Stimulated activated CD4-positive, alpha-beta T cell treated with anti-CD3 and anti-CD28 coated beads, Interleukin-4, amount 100 ng/mL, for 24 hours (primary cell): ENCODE measurements at places on chromosomes 3 and 15.

- no peak for DNase-seq
Measured at GRCh38 chr15:26868029-26868685, 1.3 kb downstream of the GABRA5 start.

DNA sequence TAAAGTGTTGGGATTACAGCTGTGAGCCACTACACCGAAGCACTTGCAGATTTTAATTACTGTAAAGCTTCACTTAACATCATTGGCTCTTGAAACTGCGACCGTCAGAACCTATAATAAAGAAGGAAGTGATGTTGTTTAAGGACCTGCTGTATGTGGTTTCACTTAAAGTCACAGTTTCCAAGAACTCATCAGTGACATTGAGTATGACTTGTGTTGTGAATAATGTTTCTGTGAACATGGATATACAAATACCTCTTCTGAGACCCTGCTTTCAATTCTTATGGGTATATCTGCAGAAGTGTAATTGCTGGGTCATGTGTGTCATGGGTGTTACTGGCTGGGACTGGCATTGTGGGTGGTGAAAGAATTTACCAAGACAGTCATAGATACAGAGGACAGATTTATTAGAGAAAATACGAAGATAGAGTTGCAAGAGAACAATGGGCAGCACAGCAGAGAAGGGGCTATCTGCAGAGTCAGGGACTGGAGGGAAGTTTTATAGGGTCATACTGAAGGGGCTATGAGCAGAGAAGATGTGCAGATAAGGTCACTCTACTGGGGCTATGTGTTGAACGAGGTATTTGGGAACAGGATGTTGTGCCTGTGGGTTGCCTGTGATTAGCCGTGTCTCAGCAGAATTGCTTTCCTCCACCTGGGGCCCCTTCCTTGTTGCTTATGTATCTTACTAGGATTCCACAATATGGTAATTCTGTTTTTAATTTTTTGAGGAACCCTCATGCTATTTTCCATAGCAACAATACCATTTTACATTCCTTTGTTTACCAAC lies 4.5 kb downstream of the NDUFB5 start:
- DNase-seq, result peak; percentile 22

DNA sequence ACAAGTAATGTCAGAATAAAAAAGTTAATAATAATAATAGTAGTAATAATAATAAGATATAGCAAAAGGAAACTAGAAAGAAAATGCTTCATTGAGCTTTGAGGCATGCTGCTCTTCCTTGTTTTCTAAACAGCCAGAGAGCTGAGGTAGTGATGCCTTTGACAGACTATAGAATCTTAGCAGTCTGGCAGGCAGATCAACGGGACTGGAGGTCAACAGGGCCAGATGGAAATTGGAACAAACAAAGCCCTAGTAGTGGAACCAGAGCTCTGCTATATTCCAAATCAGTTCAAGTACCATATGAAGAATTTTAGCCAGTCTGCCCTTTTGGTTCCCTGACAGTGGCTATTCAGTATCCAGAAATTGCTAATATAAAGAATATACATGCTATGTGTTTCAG lies 278.6 kb downstream of the NLGN1 start:
- no peak for DNase-seq

- no peak for DNase-seq
Measured at GRCh38 chr3:1082108-1082507, 10.7 kb upstream of the CNTN6 start.

- no peak for DNase-seq
Measured at GRCh38 chr3:139560411-139560810, 20.9 kb upstream of the RBP1 start.

- DNase-seq, result no peak
Measured at GRCh38 chr3:3154879-3155610, 24.4 kb downstream of the CRBN start.

GRCh38 chr15:81388436-81388770 lies 14.4 kb upstream of the TMC3 start:
- no peak for DNase-seq

DNA sequence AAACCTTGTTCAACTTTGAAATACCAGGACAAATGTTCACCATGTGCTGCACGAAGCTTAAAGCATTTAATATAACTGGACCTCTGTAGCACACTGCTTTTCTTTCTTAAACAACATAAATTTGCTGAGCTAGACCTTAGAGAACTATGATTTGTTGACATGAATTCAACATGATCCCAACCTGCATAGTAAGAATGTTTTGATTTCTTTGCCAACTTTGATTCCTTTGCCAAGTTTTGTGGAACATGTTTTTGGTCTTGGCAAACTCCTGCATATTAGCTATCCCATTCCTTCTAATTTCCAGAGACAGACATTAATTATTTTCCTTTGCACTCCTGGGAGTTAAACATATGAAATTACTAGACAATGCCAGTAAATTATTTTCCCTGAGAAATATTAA lies 197.2 kb upstream of the RBMS3 start:
- DNase-seq, result no peak

DNA sequence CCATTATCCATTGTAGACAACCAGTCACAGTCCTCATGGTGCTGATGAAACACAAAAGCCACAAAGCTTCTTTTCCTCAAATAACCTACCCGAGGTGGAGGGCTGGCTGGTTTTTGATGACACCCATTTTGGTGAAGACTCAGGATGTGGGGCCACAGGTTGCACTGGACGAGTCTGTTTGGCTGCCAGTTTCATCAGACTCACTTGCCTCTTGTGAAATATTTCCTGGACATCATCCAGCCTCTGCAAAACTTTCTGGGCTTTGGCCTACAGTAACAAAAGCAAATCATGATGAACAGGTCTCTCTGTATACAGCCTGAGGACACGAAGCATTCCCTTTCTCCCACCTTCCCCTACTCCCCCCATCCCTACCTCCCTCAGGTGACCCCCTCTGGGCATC lies 42.2 kb downstream of the B3GNT5 start:
- no peak for DNase-seq

GRCh38 chr3:72255191-72255590 lies 470.2 kb upstream of the PROK2 start:
- DNase-seq, result no peak

DNA sequence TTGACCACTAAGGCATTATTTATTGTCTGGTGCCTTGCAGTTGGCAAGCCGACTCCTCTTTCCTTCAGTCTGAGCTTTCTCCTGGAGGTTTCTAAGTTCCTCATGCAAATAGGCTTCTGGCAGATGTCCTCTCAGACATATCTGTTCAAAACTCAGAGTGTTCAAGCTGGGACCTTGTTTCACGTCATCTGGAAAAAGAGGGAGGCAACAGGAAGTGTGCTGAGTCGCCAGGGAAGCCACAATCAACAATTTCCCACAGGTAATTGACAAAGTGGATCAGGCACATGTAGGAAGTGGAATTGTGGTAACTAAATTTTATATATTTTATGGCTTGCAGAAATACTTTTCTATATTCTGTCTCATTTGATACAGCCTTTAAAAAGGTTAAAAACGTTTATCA lies 14.6 kb downstream of the SCG5 start:
- no peak for DNase-seq

GRCh38 chr15:66772604-66773128 lies 70.6 kb downstream of the SMAD6 start:
- no peak for DNase-seq

GRCh38 chr15:90641581-90642463 lies 75.3 kb upstream of the BLM start:
- no peak for DNase-seq

- no peak for DNase-seq
Measured at GRCh38 chr3:47747558-47747957, 34.1 kb downstream of the SMARCC1 start.

DNA sequence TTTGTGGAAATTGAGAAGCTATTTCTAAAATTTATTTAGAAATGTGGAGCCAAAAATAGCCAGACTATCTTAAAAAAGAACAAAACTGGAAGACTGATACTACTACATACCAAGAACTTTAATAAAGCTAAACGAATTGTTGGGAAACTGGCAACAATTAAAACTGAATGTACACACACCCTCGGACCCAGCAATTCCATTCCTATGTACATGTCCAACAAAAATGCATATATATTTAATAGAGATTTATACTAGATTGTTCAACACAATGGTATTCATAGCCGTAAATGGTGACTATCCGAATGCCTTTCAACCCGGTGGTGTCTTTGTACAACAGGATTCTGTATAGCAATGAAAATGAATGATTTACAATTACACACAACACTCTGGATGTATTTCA lies 136.5 kb upstream of the RASGRP1 start:
- DNase-seq, result no peak

- DNase-seq, result no peak
Measured at GRCh38 chr3:43964640-43965039, 273.9 kb downstream of the ABHD5 start.

DNA sequence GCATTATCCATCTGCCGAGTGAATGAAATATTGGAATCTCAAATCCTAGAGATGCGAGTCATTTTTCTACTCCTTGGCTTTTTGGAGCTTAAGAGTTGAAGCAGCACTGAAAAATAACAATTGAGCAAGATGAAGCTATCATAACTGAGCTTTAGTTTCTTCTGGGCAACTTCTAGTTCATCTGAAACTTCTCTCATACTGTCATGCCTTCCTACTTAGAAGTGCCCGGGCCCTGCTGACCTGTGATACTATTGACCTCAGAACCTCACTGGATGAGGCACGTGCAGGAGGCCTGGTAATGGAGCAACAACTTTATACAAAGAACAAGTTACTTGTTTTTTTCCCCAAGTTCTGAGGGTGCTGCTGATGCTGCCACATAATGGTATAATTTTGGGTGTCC lies 48.5 kb upstream of the P3H2 start:
- no peak for DNase-seq

DNA sequence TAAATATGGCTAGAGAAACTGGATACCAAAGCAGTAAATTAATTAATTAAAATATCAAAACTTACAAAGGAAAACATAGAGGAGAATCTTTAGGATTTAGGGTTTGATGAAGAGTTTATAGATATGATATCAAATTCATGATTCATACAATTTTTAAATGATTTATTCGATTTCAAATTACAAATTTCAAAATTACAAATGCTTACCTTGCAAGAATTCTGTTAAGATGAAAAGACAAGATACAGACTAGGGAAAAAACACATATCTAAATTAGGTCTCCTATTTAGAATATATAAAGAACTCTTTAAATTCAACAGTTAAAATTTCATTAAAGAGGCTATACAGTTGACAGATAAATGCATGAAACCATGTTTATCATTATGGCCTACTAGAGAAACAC lies 930.7 kb downstream of the ZPLD1 start:
- no peak for DNase-seq

DNA sequence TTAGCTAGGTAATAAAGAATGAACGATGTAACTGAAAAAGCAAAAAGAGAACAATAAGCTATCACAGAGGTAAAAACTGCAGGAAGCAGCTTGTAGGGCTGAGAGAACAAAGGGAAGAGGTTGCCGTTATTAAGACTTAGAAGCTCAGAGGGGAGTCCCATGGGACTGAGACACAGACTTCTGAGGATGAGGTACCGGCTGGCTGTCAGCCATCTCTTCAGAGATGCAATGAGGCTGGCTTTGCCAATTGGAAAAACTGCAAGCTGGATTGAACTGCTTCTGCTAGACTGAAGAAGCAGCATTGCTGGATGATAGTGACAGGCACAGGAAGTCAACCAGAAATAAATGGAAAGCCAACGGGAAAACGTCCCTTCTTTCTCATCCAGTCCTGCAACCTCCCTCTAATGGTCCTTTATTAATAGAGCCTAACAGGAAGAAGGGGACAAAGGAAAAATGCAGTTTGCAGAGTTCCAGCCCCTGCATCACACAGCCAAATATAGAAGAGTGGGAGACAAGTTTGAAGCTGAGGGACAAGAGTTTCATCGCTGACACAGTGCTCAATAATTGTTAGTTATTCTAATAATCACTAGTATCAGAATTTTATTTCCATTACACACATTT lies 21.1 kb upstream of the KLHL6 start:
- DNase-seq, result no peak

DNA sequence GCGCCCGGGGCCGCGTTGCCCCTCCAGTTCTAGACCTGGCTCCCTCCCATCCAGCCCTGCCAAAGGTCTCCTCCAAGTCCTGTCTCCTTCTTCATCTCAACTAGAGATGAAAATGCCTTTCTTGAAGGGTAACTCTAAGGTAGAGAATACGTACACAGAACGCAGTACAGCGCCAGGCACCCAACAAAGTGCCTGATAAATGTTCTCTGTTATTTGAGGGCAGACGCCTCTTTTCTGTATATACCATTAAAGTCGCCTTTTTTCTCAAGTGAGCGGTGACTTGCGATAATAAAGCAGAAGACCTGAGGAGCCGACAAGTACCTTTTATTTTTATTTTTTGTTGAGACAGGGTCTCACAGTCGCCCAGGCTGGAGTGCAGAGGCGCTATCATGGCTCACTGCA lies 809 bp downstream of the CRTAP start:
- no peak for DNase-seq

- no peak for DNase-seq
Measured at GRCh38 chr3:181948286-181948685, 236.6 kb downstream of the SOX2 start.

DNA sequence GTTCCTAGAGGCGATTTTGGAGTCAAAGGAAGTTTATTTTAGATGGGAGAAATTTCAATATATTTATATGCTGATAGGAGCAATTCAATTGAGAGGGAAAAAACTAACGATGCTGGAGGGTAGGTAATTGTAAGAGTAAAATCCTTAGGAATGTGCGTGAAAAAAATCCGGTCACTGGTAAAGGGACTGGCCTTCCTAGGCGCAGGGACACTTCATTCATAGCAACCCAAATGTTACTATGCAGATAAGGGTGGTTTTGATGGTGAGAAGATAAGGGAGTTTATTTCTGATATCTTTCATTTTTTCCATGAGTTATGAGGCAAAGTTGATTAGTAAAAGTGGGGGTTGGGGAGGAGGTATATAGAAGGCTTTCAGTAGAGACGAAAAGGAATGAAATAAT lies 1.1 kb upstream of the PIAS1 start:
- no peak for DNase-seq

DNA sequence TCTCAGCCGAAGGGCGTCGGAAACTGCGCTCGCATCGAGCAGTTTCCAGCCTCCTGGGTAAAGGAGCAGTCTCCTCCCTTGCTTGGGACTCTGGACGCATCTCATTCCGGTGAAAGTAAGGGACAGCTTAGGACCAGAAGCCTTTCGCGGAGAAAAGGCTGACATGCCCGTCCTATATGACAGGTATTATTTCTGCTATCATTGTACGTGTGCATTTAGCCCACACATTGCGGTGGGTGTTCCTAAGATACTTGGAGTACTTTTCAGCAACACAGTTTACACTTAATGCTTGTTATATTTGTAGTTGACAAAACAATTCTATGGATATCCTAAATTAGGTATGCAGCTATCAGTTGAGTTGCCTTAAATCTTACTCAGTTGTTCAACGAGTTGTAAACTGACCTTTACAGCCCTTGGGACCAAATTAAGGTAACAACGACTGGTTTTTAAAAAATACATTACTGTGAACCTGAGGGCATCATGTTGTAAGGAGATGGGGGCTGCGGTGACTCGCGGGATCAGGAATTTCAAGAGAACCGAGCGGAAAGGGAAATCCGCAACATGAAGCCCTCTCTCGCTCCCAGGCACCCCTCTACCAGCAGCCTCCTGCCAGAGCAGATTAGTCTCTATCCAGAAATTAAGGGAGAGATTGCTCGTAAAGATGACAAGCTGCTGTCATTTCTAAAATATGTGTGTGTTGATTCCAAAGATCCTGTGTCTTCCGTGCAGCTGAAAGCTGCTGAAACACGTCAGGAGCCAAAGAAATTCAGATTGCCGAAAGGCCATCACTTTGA lies 632 bp upstream of the COPS2 start:
- DNase-seq, result no peak

GRCh38 chr3:124455891-124456290 lies 274.4 kb upstream of the UMPS start:
- no peak for DNase-seq
